MG63 (cell line): ENCODE measurements at places on chromosomes 13 and 19. TPM values are rescaled to one million over a fixed set of nuclear protein-coding genes. Genes with fewer than 3 reads are reported as not detected.

DNA sequence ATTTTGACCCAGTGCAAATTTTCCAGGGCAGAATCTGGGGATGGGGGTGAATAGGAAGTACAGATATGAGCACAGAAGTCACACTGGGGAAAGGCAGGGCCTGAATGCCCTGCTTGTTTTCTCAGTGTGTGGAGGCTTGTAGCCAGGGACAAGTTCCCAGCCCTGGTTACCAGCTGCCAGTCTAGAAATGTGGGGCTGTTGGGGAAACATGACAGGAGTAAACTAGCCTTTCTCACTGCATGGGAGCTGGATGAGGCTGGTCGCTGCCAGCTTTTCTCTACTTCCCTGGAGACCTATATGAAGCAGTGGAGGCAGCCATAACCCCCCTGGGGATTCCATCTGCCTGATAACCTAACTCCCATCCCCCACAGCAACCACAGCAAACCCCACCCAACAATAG lies 2267.7 kb downstream of the PCDH9 start:
- no peak for DNase-seq

- no peak for DNase-seq
Measured at GRCh38 chr19:55635856-55636440, 4.9 kb upstream of the ZNF580 start.

- no peak for DNase-seq
Measured at GRCh38 chr19:39407410-39407659, 688 bp downstream of the ZFP36 start.

DNA sequence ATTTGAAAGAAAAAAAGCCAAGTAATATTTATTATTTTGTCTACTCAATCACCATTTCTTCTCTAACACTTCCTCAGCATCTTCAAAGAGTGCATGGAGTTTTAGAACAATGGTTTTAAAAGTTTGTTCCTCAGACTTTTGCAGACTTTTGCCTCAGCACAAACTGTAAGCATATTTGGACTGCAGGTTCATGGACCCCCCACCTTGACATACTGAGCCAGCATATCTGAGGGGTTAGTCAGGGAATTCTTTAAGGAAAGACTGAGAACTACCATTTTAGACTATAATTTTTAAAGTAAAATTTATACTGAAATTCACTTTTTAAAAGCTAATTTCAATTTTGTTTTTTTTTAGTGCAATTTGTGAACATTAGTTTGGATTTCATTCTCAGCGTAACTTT lies 1676.8 kb upstream of the PCDH20 start:
- DNase-seq: no peak

DNA sequence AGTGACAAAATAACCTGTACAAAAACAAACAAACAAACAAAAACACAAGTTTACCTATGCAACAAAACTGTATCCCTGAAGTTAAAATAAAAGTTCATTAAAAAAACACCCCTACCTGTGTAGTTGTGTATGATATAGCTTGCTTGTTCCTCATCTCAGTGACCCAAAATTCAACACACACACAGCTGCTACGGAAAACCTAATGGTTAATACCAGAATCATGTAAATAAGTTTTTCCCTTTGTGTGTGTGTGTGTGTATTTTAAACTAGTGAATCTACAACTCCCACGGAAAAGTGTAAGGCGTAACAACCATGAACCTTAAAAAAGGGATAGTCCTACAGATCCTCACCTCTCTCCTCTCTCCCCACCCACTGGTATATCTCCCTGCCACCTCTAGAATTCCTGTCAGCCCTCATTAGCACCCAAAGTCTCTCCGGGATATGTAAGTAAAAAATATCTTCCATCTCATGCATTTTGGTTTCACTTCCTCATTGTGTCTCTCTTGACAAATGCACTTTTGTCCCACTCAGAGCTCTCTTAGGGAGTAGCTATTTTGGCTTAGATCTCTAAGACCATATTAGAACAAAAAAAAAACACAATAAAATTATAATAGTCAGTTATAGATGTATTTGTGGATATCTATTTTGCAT lies 2236.5 kb downstream of the PCDH9 start:
- DNase-seq: no peak

DNA sequence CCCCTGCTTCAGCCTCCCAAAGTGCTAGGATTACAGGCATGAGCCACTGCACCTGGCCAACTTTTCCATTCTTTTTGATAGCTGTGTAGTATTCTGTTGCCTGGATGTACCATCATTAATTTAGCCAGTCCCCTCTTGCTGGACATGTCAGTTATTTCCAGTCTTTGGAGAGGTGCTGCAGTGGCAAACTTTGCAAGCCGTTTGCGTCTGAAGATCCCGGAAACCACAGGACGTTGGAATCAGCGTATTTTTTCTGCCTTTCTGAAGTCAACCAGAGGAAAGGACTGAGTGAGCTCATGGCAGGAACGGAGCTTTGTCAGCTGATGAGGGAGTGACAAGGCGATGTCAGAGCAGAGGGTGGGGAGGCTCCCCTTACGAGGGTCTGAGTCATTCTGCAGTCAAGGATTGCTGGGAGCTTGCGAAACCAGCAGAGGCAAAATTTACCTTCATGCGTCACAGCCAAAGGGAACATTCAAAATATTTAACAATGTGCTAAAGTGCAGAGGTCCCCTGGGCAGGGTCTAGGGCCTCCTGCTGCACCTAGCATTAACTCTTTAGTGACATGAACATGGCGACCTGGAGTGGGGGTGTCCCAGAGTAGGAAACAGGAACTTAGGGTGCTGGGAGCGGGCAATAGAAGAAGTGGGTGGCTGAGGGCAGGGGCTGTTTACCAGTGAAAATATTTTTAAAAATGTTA lies 5.6 kb downstream of the C5AR1 start:
- DNase-seq: peak; percentile 89

DNA sequence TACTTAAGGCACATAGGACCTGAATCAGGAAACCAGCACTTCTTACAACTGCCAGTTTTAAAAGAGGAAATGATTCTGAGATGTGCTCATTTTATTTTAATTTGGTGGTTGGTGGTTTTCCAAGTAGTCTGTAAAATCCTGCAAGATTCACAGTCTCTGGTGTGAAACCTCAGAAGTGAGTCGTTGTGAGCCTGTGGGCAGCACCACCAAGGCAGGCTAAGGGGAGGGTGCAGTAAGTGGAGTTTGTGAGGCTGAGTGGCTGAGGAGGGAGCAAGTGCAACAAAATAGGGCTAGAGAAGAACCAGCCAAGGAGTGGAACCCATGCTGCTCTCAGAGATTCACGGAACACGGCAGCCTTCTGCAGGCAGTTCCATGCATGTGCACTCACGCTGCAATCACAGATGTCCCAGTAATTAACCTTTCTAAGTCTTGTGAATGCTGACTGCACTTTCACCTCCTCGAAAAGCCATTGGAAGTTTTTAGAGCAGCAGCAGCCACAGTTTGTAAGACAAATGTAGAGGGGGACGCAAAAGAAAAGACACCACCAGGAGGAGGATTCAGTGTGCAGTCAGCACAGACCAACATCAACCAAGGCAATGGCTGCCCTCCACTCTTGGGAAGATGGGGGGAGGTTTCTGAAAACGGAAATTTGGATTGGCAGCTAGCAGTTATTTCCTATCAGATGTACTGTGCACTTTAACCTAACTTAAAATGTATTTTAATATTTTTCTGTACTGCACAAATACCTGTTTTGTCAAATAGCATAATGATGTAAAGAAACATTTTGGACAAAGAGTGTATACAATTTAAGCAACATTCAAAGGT lies 44.9 kb downstream of the ESD start:
- DNase-seq: peak; percentile 9

- no peak for DNase-seq
Measured at GRCh38 chr19:43719378-43719868, 3.5 kb downstream of the IRGC start.

DNA sequence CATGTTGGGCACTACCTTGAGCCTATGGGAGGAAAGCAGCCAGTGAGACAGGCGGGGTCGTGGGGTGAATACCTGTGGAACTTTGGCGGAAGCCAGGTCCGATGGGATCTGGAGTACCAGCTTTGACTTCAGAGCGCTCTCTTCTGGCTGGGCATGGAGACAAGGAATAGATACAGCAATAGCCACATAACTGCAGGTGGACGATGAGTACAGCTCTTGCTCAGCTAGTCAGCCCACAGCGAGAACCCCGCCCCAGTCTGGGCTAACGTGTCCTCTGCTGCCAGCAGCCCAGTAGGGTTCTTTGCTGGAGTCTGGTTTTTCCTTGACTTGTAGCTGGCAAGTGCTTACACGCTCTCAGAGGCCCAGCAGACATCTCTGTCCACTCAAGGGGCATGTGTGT lies 83.4 kb downstream of the SIPA1L3 start:
- peak; percentile 38 for DNase-seq

DNA sequence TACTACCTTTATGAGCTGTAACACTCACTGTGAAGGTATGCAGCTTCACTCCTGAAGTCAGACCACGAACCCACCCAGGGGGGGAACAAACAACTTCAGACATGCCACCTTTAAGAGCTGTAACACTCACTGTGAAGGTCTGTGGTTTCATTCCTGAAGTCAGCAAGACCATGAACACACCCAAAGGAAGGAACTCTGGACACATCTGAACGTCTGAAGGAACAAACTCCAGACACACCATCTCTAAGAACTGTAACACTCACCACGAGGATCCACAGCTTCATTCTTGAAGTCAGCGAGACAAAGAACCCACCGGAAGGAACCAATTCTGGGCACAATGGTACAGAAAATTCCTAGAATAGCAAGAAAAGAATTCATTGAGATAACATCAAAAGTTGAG lies 1796.5 kb upstream of the MIR17HG start:
- DNase-seq: no peak

- DNase-seq: peak; percentile 62
Measured at GRCh38 chr13:42040730-42041010, 7.8 kb upstream of the DGKH start.

DNA sequence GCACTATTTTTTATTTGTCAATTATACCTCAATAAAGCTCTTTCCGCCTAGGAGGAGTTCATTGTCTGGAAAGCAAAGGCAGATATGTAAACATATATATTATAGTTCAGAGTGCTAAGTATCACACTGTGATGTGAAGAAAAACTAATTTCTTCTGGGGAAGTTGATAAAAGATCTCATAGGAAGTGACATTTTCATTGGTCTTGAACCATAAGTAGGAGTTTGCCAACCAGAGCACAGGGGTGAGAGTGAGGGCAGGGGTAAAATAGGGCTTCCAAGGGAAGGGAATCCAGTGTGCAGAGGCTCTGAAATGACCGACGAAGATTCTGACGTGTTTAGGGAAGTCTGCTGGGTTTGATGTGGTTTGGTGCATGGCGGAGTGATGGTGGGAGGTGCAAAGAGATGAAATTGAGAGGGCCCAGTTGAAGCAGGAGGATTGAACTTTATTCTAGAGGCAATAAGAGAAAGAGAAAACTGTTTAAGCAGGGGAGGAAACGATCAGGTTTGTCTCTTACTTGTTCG lies 780 bp upstream of the GTF2F2 start:
- DNase-seq: peak; percentile 23

- DNase-seq: no peak
Measured at GRCh38 chr19:29259153-29259552, 46.2 kb upstream of the UQCRFS1 start.

DNA sequence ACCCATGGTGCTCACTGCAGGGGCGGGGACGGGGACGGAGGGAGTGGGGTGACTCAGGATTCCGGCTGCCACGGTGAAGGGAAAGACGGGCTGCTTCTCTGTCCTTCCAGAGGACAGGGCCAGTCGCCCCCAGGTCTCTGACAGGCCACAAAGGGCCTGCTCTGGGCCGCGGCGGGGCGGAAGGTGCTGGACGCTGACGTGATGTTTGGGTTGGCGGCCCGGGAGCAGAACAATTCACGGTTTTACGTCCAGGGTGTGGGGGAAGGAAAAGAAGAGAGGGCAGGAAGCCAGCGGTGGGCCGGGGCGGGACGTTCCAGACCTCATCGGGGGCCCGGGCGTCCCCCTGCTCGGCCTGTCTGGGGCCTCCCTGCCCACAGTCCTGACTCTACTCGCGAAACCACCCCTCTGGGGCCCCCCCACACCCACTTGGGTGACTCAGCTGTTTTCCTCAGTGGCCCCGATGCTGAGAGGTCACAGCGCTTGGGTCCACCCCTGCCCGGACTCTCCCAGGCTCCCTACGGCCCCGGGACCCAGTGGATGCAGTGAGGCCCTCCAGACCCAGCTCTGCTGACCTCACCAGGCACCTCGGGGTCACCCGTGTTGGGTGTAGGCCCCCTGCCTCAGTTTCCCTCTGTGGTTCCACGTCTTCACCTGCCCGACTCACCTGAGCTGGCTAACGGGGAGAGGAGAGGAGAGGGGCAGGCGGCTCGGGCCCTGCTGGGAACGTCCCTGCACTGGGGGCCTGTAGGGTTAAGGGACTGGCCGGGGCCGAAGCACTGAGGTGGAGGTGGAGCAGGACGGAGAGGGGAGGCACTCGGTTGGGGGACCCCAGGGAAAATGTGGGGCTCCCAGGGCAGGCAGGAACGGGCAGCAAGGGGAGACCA lies 29.2 kb downstream of the PIP5K1C start:
- no peak for DNase-seq

DNA sequence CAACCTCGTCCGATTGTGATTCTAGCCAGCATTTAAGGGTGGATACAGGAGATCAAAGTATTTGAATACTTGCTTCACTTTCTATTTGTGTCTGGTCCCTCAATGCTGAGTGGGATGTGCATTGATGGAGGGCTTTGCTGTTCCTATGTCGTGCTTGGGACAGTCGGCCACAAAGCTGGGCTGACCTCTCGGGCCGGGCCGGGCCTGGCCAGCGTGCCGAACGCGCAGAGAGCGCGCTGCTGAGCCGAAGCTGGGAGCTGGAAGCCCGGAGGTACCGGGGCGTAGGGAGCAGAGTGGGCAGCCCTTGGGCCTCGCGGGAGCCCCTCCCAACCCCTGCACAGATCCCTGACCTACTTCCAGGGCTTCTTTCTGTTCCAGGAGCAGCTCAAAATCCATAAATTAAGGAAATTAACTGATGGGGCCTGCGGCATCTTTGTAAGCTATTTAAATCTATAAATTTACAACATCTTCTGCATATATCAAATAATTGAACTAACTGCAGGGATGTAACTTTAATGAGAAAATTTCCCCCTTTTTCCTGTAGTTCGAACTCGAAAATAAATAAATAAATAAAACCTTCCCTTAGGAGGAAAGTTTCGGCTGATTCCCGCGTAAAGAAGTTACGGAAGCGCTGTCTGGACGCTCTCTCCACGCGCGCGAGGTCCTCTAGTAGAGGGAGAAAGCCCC lies 1.8 kb upstream of the KCTD15 start:
- DNase-seq: no peak

DNA sequence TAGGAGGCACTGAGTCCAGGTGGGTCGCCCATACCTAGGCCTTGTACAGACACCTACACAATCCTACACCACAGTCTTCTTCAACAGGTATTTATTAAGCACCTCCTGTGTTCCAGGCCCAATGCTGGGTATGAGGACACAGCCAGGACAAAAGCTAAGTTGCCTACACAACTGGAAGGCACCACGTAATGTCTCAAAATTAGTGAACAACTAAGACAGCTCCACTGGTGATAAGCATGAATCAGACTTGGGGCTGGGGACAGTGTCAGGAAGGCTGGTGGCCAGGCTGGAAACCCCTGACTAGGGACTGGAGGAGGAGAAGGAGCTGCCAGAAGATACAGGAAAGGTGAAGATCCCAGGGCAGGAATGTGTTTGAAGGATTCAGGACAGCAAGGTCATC lies 2.4 kb downstream of the SMIM24 start:
- no peak for DNase-seq

GRCh38 chr19:36685835-36686234 lies 1.6 kb upstream of the ZNF567 start:
- DNase-seq: no peak

ZNF235 gene
- total RNA-seq: 0.95 and 2.3 TPM in 2 replicates

CGB5 gene
- total RNA-seq: not detected in 2 replicates

FPR1 gene
- not detected in 2 replicates for total RNA-seq

RB1 gene
- total RNA-seq: 27.0 and 32.4 TPM in 2 replicates

FCAR gene
- 0.95 TPM in 1 of 2 replicates, not detected in the other for total RNA-seq

ADGRE3 gene
- not detected in 2 replicates for total RNA-seq

ATP4B gene
- total RNA-seq: not detected in 2 replicates

FIZ1 gene
- 2.9 and 4.0 TPM in 2 replicates for total RNA-seq
